ENCODE measurements at places on chromosomes 6 and 20. TPM values are rescaled to one million over a fixed set of nuclear protein-coding genes. Genes with fewer than 3 reads are reported as not detected.

ZDHHC14 gene
- total RNA-seq: 4.2 TPM

MYLK2 gene
- total RNA-seq: not detected

DNA sequence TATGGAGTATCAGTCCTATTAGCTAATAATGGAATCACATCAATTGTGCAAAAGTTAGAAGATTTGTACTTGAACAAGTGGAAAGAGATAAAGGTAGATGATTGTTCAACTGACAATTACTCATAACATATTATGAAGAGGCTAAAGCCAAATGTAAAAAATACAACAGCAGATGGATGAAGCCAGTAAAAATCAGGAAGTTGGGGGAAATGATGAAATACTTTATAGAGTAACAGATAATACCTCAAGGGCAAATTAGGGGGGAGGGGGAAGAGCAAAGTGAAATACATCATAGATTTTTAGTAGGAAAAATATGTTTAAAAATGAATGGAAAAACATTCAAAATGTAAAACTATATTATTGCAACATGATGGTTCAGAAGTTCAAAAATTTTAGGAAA lies 114.0 kb downstream of the PDSS2 start:
- H3K4me3 ChIP-seq: no peak overlapping the region
- H3K27ac ChIP-seq: no peak overlapping the region
- no peak for DNase-seq
- H3K27me3 ChIP-seq: no peaks in the 10 kb centered on the region

DNA sequence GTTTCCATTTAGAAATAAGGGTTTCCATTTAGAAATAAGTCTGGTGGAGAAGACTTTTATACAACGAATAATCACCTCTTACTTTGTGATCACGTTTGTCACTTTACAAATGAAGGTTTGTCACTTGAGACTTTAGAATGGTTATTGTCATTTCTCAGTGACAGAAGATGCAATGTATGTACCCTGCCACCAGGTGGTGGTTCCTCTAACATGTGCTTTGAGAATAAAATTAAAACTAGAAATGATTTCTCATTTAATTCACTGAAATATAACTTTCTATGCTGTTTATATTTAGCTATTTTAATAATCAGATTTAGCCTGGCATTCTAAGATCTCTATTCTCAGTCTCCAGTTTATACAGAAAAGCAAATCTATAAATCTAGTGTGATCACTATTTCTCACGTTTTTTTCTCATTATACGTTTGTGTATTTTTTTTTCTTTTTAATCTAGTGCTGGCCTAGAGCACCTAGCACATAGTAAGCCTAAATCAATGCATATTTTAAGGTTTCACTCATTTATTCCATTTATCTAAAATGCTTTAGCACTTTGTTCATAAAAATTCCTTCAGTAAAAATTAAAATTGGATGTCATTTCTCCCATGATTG lies 57.4 kb upstream of the TFAP2D start:
- no peaks in the 10 kb centered on the region for H3K27me3 ChIP-seq
- no peak overlapping the region for H3K27ac ChIP-seq
- H3K36me3 ChIP-seq: no peaks in the 10 kb centered on the region
- DNase-seq: no peak

- no peak for DNase-seq
- no peak overlapping the region for H3K4me3 ChIP-seq
- peaks cover 9% of the 10 kb centered on the region for H3K36me3 ChIP-seq
- H3K27me3 ChIP-seq: no peaks in the 10 kb centered on the region
Measured at GRCh38 chr6:16635810-16636602, 125.3 kb downstream of the ATXN1 start.

DNA sequence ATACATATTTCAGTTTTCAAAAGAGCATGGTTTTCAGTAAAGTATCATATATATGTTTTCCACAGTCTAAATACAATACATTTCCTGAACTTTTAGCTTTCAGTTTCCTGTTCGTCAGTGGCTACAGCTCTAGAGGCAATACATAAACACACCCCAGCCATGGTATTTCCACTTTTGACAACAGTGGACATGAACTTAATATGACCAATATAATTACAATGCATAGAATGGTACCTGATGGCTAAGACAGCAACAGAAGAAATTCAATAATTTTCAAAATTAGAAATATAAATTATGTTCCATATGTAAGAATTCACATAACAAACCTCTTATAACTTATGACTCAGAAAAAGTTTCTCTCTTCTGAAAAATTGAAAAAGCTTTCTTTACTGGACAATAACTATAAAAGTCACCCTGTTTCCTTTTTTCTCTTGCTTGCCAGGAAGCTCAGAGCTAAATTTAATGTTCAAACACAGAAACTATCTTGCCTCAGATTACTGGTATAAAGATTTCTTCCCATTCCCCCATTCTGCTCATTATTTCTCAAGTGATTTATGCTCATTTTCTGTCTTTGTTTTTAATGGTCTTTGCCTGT lies 19.2 kb downstream of the FKBP5 start:
- peak overlapping the region; percentile 69 for H3K27ac ChIP-seq
- no peak for DNase-seq
- no peaks in the 10 kb centered on the region for H3K36me3 ChIP-seq
- peak overlapping the region; percentile 80 for H3K4me3 ChIP-seq
- H3K27me3 ChIP-seq: no peaks in the 10 kb centered on the region

DNA sequence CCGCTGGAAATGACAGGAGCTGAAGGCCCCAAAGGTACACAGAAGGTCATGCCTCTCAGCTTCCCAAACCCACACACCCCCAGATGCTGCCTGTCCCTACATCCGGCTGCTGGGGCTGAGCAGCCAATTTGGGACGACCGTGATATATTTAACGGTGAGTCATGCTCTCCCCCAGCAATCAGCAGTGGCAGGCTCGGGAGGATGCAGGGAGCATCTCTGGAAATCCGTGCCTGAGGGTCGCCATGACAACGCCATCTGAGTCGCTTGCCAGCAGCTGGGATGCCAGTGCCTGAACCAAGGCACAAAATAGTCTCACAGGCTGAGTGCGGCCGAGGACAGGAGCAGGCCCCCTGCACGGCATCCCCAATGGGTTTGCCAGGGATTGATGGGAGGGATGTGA lies 57.9 kb downstream of the KCNB1 start:
- no peaks in the 10 kb centered on the region for H3K36me3 ChIP-seq
- no peak for DNase-seq
- H3K27me3 ChIP-seq: peaks cover 15% of the 10 kb centered on the region
- no peak overlapping the region for H3K27ac ChIP-seq
